ENCODE measurements at places on chromosomes 6 and 20.

GRCh38 chr20:11274141-11274594 is 600.4 kb upstream of the JAG1 start:
- DNase-seq = no peak

DNA sequence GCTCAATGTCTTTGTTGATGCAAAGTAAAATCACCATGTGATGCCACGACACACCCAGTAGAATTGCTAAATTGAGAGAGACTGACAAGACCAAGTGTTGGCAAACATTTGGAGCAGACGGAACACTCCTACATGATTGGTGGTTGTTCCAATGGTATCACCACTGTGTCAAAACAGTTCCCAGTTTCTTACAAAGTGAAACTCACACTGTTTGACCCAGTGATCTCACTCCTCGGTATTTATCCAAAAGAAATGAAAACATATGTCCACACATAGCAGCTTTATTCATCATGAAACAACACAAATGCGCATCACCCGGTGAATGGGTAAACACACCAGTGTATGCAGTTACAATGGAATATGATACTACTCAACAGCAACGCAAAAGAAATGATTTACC is 74.0 kb upstream of the SULF2 start:
- DNase-seq = no peak

GRCh38 chr6:9308284-9308683 is 872.9 kb upstream of the SLC35B3 start:
- no peak for DNase-seq

GRCh38 chr6:125816828-125817280 is 26.1 kb downstream of the NCOA7 start:
- DNase-seq = no peak

- no peak for DNase-seq
Measured at GRCh38 chr6:75460681-75461080, 32.9 kb downstream of the FILIP1 start.

- no peak for DNase-seq
Measured at GRCh38 chr20:22408521-22409402, 175.6 kb downstream of the FOXA2 start.

- no peak for DNase-seq
Measured at GRCh38 chr20:41837669-41838224, 219.6 kb upstream of the CHD6 start.

DNA sequence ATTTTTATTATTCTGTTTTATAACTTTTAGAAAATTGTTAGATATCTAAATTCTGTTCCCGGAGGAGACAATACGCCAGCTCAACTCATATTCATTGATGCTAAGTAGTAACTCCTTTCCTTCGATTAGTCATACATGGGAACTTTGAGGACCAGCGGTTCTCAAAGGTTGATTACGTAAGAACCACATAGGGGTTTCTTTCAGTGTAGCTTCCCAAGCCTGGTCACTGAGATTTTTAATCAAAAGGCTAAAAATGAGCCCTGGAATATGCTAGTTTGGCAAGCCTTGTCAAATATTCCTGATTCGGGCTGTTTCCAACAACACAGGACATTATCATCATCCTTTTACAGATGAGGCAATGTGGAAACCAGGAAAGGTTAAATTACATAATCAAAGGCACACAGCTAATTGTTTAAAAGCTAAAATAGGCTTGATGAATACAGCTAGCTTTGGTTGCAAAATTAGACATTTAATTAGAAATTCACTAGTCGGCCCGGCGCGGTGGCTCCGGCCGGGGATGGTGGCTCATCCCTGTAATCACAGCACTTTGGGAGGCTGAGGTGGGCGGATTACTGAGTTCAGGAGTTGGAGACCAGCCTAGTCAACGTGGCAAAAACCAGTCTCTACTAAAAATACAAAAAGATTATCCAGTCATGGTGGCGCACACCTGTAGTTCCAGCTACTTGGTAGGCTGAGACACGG is 14.6 kb upstream of the MEI4 start:
- DNase-seq = no peak
